ENCODE measurements at places on chromosomes 2 and 18.
A peak's percentile ranks its signal among the peaks of the same experiment; 100 is the strongest.

GRCh38 chr2:111967018-111967417 is 68.6 kb downstream of the MERTK start:
- no peak for DNase-seq

- no peak for DNase-seq
Measured at GRCh38 chr2:33272001-33272400, 204.4 kb upstream of the RASGRP3 start.

GRCh38 chr2:43340945-43341356 is 114.5 kb upstream of the ZFP36L2 start:
- no peak for DNase-seq

DNA sequence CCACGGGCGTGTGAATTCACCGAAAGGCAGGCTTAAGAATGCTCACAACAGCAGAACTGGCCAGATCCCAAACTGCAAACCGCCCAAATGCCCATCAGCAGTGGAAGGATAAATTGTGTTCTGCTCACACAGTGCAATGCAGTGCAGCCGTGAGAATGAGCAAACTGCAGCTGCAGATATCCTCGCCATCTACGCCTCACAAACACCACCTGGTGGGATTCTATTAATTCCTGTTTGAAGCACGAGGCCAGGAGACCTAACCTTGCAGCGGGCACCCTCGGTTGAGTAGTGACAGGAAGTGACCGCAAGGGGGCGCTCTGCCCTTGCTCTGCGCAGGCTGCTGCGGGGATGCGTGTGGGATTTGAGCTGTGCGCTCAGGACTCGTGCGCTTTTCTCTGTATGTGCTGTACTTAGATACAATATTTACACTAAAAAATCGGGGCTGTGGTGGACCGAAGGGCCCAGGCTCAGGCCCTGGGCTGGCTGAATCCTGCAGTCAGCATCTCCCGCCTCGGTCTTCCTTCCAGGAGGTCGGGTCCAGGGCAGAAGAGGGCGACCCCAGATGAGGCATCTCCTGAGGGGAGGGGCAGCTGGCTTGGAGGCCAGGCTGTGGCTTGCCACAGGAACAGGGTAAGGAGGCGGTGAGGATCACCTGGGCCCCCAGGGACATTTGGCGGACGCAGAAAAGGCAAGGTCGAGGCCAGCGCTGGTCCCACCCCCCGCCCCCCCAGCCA is 19.8 kb upstream of the PDIA6 start:
- peak; percentile 87 for DNase-seq

- DNase-seq: no peak
Measured at GRCh38 chr2:121197369-121198091, 87.5 kb downstream of the TFCP2L1 start.

GRCh38 chr2:179974761-179975160 is 32.3 kb downstream of the CWC22 start:
- no peak for DNase-seq

DNA sequence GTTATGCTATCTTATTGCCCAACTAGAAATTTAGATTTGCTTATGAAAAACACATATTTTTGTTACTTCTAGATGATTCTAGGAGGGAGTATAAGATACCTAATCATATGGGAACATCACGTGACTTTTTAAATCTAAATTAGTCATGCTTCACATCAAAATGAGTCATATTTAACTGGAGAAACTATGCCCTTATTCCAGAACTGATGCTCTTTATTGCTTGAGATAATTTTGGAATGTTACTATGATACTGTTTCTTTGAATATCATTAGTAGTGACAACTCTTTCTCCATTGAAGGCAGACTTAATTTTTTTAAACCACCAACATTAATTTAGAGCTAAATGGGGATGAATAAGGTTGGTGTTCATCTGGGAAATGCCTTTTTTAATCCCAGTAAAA is 19.9 kb upstream of the ELAC1 start:
- DNase-seq: no peak

GRCh38 chr2:176760439-176760838 is 452.2 kb upstream of the HNRNPA3 start:
- DNase-seq: no peak

- no peak for DNase-seq
Measured at GRCh38 chr18:12456441-12456840, 48.7 kb downstream of the PRELID3A start.

- no peak for DNase-seq
Measured at GRCh38 chr2:200307724-200308545, 1.4 kb downstream of the SPATS2L start.
